ENCODE measurements at places on chromosomes 6 and 20.

- DNase-seq: no peak
Measured at GRCh38 chr6:127299522-127300240, 33.0 kb downstream of the RNF146 start.

GRCh38 chr6:144876689-144877088, 591.6 kb downstream of the UTRN start:
- DNase-seq: no peak

DNA sequence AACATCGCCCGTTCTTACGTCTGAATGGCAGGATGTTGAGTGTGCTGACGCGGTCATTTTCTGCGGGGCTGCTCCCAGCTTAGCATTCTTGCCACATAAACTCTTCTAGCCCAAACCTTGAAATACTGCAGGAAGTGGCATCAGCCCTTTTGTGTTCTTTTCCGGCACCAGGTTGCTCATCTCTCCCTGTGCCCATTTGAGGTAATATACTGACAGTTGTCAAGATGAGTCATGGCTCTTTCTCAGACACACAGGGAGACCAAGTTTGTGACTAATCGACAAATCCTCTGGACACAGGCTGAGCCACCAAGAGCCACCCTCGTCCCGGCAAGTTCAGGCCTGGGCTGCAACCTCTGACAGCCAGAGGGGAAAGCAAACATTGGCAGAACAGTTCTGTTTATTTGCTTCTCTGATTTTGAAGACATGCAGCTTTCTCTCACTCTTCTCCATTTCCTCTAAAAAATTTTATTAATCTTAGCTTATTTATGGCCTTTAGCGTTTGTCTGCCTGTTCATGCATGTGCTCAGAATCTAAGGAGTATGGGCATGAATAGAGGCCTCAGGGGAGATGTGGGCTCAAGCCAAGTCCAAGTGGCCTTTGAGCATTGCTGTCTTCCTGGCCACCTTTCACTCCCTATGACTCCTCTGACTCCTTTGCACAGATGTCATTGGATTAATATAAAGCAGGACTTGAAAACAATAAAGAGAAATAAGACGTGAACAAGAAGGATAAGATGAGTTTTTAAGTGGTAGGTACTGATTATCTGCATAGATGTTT, 328.2 kb upstream of the JAG1 start:
- DNase-seq: no peak

GRCh38 chr20:63062188-63063140, 55.7 kb upstream of the BHLHE23 start:
- no peak for DNase-seq
